ENCODE measurements at places on chromosomes 11 and 22.

GRCh38 chr11:123674297-123674696, 19.9 kb upstream of the SCN3B start:
- DNase-seq: no peak

- DNase-seq: no peak
Measured at GRCh38 chr22:30979932-30980331, 10.9 kb downstream of the TUG1 start.

- no peak for DNase-seq
Measured at GRCh38 chr11:78070621-78071020, 7.0 kb downstream of the THRSP start.

GRCh38 chr11:129242855-129243254, 50.7 kb upstream of the ARHGAP32 start:
- DNase-seq: no peak

DNA sequence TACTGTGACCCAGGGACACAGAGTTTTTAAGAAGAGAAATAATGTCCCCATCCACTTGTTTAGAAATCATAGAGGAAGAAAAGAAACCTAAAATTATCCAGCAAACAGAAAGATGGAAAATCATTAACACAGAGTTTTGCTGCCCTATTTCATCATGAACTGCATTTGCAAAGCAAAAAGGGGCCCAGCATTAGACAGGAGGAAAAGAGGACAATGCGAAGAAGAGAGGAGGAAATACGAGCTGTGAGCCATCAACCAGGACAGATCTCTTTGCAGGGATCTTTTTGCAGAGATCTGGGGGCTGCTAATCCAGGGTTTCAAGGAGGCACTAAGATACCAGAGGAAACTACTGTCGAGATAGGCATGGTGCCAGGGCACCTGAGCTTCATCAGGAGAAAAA, 14.4 kb upstream of the NCAM1 start:
- no peak for DNase-seq

- DNase-seq: no peak
Measured at GRCh38 chr11:57260937-57261783, 24.1 kb upstream of the APLNR start.

DNA sequence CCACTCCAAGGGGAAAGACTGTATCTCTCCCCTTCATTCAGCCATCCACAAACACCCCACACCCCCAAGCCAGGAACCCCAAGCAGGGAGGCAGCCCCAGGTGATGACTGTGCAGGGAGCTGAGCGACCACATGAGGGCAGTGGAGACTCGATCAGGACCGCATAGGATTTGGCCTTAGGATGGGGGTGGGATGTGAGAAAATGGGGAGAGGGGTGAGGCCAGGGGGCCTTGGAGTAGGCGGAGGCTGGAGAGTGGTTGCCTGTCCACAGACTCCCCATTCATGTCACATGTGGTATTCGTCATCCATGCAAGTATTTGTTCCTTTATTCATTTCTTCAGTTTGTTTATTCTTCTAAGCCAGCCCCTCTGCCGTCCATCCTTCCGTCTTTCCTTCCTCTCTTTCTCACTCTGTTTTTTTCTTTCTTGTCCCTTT, 2.7 kb upstream of the RHOD start:
- no peak for DNase-seq

All from stimulated activated CD8-positive, alpha-beta memory T cell treated with anti-CD3 and anti-CD28 coated beads, Interleukin-7, amount 100 ng/mL, for 1 hour (primary cell).